ENCODE measurements at places on chromosomes 11 and 22. TPM values are rescaled to one million over a fixed set of nuclear protein-coding genes. Genes with fewer than 3 reads are reported as not detected.

The OOSP4B gene
- total RNA-seq: not detected

The HNRNPUL2 gene
- total RNA-seq: 40.5 TPM

The FOLR2 gene
- not detected for total RNA-seq

The LAYN gene
- total RNA-seq: 4.1 TPM

The OR52N4 gene
- not detected for total RNA-seq

The OR8D1 gene
- total RNA-seq: not detected

The TP53I11 gene
- 44.7 TPM for total RNA-seq

The PLAAT5 gene
- total RNA-seq: not detected

The BTG4 gene
- not detected for total RNA-seq

The DEUP1 gene
- not detected for total RNA-seq

The TENM4 gene
- total RNA-seq: 0.17 TPM

The CCDC73 gene
- total RNA-seq: not detected

The APOBEC3C gene
- 27.5 TPM for total RNA-seq

The EMID1 gene
- total RNA-seq: 0.29 TPM

The KDM4D gene
- 0.51 TPM for total RNA-seq

The SMC1B gene
- not detected for total RNA-seq

The LINC01488 gene
- not detected for total RNA-seq

The ADSL gene
- total RNA-seq: 98.4 TPM

The OR2AG1 gene
- total RNA-seq: not detected

The PNPLA3 gene
- 1.5 TPM for total RNA-seq

The APOA5 gene
- not detected for total RNA-seq

The CDON gene
- total RNA-seq: 1.7 TPM
